ENCODE measurements at places on chromosomes 11 and 22. TPM values are rescaled to one million over a fixed set of nuclear protein-coding genes. Genes with fewer than 3 reads are reported as not detected.
A peak's percentile ranks its signal among the peaks of the same experiment; 100 is the strongest.

DNA sequence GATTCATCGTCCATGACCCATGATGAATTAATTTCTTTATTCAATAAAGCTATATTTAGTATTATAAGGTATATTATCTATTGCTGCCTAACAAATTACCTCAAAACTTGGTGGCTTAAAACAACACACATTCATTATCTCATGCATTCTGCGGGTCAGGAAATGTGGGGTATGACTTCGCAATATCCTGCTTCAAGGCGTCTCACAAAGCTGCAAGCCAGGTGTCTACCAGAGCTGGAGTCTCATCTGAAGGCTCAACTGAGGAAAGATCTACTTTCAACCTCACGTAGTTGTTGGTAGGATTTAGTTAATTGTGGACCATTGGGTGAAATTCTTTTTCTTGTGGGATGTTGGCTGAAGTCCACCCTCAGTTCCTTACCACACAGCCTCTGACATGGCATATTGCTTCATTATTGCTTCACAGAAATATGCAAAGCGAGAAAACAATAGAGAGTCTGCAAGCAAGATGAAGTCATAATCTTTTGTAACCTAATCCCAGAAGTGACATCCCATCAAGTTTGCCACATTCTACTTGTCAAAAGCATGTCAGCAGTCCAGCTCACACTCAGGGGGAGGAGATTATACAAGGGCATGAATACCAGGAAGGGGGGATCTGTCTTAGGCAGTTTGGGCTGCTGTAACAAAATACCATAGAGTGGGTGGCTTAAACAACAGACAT, 45.1 kb downstream of the KREMEN1 start:
- peak; percentile 76 for DNase-seq

GRCh38 chr11:11860103-11860979, 18.6 kb downstream of the USP47 start:
- peak; percentile 51 for DNase-seq

GRCh38 chr11:88313441-88313840, 24.1 kb downstream of the CTSC start:
- DNase-seq, result peak; percentile 62

DNA sequence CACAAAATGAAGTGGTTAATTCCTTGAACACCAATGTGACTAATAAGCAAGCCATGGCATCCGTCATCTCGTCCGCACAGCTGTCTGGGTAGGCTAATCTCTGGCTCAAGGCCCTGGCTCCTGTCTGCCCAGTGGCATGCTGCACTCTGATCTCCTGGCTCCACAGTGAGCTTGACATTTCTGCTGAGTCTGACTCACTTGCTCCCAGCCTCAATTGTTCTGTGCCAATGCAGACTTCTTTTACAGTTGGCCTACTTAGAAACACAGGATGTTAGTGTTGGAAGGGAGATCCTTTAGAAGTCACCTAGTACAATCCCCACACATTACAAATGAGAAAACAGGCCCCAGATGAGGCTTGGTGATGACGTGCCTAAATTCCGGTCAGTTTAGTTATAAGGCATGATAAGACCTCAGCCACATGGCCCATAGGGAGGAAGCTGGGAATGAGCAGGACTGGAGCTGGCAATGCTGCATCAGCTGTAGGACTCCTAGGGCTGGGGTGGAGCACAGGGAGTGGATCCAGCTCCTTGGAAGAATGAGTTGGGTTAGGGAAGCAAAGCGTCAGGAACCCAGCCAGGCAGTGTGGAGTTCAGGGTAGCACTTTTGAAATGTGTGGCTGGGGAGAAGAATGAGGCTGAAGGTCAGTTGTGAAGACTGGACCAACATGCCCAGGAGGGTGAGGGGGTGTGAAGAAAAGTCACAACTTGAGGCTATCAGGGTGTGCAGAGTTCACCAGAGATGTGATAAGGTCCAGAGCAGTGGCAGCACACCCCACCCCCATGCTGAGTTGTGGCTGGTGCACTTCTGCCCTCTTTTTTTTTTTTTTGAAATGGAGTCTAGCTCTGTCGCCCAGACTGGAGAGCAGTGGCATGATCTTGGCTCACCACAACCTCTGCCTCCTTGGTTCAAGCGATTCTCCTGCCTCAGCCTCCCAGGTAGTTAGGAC, 70.2 kb upstream of the EED start:
- DNase-seq, result peak; percentile 95

DNA sequence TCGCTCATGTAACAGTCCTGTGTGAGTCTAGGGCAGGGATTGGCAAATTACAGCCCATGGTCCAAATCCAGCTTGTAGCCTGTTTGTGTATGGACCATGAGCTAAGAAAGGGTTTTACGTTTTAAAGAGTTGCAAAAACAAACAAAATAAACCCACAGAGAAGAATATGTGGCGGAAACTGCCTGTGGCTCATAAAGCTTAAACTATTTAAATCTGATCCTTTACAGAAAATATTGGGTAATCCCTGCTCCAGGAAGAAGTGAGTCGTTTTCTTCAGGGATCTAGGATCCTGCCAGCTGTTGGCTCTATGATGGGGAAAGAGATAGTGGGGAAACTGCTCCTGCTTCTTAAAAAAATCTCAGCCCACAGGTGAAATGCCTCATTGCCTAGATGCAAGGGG, 3.4 kb upstream of the OR6Q1 start:
- no peak for DNase-seq

- peak; percentile 18 for DNase-seq
These were observed 5.1 kb upstream of the KLHL35 start for GRCh38 chr11:75437966-75438659.

DNA sequence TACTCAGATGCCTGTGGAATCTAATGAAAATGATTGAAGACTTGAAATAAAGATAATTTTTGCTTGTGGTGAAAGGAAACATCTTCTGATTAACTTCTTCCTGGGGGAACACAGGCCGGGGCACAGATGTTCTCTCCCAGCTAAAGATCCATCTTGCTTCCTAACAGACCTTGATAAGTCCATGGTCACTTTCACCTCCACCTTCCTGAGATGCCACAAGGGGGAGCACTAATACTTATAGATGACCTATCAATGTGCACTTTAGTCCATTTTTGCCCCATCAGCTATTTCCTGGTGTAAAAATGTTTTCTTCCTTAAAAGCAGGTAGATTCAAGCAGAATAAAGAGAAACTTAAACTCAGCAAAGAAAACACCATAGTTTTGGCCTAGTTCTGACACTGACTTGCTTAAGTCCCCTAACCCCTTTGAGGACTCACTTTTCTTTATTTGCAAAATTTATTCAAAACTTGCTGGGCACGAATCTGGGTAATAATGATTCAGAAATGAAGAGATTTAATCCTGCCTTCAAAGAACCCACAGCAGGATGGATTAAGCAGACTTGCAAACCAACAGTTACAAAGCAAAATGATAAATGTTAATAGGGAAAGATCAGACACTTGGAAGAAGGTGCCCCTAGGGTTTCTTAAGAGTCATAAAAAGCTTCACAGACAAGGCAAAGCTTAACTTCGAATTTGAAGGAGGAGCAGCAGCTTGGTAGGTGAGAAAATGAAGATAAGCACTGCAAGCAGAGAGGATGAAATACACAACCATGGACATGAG, 158.7 kb downstream of the RAB38 start:
- DNase-seq, result peak; percentile 83

- DNase-seq, result peak; percentile 47
These were observed 1.3 kb upstream of the PATZ1 start for GRCh38 chr22:31347251-31348008.

GRCh38 chr22:47291565-47292495, 529.4 kb downstream of the TBC1D22A start:
- DNase-seq, result no peak

- peak; percentile 87 for DNase-seq
These were observed 2.9 kb downstream of the ALDH3B1 start for GRCh38 chr11:68012843-68013610.

The DENND6B gene
- total RNA-seq, result 1.1 TPM

The CLP1 gene
- 28.2 TPM for total RNA-seq

The ACCSL gene
- total RNA-seq, result not detected

The GGTLC3 gene
- not detected for total RNA-seq

The OR8D4 gene
- total RNA-seq, result not detected

The PLEKHB1 gene
- not detected for total RNA-seq

Measured in bronchial epithelial cell (primary cell).